ENCODE measurements at places on chromosomes 12 and 14.
A peak's percentile ranks its signal among the peaks of the same experiment; 100 is the strongest.

DNA sequence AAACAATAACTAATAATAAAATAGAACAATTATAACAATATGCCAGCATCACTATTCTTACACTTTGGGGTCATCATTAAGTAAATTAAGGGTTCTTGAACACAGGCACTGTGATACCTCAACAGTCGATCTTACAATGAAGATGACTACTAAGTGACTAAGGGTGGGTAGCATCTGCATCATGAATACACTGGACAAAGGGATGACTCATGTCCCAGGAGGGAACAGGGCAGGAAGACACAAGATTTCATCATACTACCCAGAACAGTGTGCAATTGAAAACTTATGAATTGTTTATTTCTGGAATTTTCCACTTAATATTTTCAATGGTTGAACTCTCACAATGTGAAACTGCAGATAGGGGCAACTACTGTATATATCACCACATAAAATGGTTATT lies 19.7 kb downstream of the TSPAN19 start:
- DNase-seq = no peak

- DNase-seq = no peak
Observed at GRCh38 chr14:54738009-54738408, 164.6 kb downstream of the GCH1 start.

DNA sequence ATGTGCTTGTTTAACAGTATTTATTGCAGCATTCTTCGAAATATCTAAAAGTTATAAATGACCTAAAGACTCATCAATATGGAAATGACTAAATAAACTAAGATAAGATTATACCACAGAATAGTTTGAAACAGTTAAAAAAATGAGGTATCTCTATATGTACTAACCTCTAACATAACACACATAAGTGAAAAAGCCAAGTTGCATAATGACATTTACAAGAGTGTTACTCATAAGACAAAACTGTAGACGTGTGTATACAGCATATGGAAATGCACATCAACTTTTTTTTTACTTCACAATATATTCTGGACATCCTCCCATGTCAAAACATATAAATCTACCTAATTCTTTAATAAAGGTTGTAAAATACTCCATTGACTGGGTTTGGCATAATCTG lies 22.8 kb downstream of the CPM start:
- no peak for DNase-seq

GRCh38 chr12:29710104-29710503 lies 73.6 kb downstream of the TMTC1 start:
- no peak for DNase-seq

DNA sequence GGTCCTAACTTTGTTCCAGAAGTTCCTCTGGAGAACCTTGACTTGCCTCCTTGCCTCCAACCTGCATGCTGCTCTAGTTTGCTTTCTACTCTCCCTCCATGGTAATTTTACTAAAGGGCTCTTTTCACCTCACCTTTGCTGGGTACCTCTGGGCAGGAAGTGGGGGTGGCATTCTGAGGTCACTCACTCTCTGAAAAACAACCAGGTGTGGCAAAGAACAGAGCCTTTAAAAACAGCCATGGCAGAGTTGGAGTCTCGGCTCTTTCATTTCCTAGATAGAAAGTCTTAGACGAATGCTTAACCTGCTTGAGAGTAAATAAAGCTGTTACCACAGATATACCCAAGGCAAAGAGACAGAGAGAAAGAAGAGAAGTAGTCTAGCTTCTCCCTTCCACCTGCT lies 827.9 kb downstream of the BCL11B start:
- DNase-seq = no peak

GRCh38 chr14:98999901-99000300 lies 272.1 kb downstream of the BCL11B start:
- DNase-seq = no peak

DNA sequence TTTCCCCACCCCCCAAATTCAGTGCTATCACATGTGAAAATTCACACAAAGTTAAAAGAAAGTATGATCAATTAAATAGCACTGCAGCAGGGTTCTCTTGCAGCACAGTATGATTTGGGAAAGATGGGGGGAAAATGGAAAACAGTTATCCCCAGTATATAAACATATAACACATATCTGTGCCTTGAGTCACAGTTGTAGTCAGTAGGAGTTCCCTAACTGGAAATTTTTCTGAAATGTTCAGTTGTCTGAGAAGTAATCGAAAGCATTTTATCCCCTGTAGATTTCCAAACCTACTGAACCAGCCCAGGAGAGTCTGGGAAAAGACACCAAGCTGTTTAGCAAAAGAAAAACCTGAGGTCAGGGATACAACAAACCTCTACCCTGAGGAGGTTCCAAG lies 47.0 kb downstream of the C12orf50 start:
- DNase-seq = no peak

DNA sequence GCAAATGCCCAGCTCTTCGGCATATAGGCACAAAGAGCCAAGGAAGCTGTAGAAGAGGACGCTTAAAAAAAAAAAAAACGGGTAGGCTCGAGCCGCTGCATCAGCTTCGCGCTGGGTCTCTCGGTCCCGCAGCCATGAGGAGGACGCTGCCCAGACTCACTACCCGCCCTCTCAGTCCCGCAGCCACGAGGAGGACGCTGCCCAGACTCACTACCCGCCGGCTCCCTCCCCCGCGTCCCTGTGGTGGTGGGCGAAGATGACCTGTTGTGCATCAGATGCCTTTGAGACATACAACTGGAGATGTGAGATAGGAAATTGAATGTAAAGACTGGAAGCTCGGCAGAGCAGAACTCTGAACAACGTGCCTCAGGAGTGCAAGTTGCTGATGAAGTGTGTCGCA lies 11.4 kb upstream of the SPSB2 start:
- DNase-seq = no peak

DNA sequence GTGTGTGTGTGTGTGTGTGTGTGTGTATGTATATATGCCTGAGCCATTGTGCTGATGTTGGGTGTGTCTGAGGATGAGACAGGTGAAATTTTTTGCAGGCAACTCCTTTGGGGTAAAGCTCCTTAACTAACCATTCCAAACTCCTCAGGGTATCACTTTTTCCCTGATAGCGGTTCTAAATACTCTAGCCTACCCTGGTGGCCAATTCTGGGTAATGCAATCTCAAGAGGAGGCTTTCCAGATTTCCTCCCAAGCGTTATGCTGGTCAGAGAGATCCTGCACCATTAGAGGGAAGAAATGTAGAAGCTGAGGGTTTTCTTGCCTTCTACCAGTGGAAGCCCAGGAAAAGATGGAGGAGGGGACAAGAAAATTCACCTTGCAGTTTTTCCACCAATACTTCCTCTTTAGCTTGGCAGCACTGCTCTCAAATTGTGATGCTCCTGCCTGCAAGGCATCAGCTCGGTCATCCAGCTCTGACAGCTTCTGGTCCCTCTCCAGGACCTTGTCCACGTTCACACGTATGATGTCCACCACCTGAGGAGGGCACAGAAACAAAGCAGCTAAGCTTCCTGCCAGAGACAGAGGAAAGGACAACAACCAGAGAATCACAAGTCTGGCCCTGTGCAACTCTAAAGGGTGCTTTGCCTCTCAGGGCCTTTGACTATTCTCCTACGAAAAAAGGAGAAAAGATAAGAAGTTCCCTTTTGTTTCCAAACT lies 4.9 kb downstream of the VAMP1 start:
- DNase-seq = peak; percentile 41

GRCh38 chr14:35133542-35134328 lies 11.4 kb downstream of the PRORP start:
- DNase-seq = no peak

DNA sequence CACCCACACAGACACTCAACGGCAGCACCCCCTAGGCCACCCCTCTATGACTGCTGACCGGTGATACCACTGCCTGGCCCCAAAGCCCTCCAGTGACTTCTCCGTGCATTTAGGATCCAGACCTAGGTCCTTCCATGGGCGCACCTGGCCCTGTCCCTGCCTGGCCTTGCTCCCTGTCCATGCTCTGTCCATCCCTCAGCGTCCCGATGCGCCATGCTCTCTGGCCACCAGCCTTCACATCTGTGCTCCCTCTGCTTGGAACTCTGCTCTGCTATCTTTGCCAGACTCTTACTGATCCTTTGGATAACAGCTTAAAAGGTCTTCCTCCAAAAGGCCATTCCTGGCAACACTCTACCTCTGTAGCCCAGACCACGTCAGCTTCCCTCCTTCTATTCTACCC lies 25.4 kb upstream of the HDAC7 start:
- no peak for DNase-seq

GRCh38 chr12:11765421-11765816 lies 115.9 kb downstream of the ETV6 start:
- no peak for DNase-seq

GRCh38 chr12:29533815-29534489 lies 36.5 kb upstream of the OVCH1 start:
- DNase-seq = no peak

- DNase-seq = no peak
Observed at GRCh38 chr14:34223373-34224148, 238.5 kb downstream of the SPTSSA start.

DNA sequence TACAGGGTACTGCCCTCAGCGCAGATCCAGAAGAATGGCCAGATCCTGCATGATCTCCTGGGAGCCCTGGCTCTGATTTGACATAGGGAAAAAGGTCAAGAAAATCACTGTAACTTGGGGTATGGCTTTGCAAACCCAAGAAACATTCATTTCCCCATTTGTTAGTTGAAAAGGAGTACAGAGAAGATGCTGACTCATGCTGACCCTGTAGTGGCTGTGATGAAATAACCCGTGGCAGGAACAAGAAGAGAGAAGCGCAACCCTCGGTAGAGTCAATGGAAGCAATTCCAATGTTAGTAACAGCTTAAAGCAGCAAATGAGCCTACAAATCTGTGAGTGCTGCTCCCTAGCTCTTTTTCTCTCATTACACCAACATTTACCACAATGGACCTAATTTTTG lies 281.6 kb upstream of the NPAS3 start:
- DNase-seq = no peak

- DNase-seq = no peak
Observed at GRCh38 chr12:21852251-21852650, 77.7 kb upstream of the KCNJ8 start.

- DNase-seq = no peak
Observed at GRCh38 chr12:107130830-107131611, 37.7 kb upstream of the CRY1 start.

DNA sequence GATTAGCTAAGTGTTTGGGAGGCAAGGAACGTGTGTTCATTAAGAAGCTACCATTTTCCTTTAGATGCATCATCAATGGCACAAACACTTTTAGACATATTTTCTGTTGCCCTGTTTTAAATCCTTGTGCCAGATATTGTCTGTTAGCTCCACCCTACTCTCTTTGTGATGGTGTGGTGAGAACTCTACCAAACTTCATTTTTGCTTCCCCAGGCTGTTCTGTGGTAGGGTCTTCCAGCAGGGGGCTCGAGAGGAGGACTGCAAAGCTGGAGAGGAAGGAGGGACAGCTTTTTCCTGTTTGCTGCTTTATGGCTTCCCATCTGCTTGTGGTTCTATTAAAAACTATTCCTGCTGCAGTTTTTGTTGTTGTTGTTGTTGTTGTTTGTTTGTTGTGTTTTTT lies 23.8 kb upstream of the STRAP start:
- no peak for DNase-seq

- DNase-seq = no peak
Observed at GRCh38 chr12:11623382-11623781, 26.1 kb upstream of the ETV6 start.

GRCh38 chr12:46548605-46549071 lies 176.1 kb upstream of the SLC38A2 start:
- no peak for DNase-seq

- no peak for DNase-seq
Observed at GRCh38 chr14:55780156-55780946, 200.3 kb downstream of the KTN1 start.

DNA sequence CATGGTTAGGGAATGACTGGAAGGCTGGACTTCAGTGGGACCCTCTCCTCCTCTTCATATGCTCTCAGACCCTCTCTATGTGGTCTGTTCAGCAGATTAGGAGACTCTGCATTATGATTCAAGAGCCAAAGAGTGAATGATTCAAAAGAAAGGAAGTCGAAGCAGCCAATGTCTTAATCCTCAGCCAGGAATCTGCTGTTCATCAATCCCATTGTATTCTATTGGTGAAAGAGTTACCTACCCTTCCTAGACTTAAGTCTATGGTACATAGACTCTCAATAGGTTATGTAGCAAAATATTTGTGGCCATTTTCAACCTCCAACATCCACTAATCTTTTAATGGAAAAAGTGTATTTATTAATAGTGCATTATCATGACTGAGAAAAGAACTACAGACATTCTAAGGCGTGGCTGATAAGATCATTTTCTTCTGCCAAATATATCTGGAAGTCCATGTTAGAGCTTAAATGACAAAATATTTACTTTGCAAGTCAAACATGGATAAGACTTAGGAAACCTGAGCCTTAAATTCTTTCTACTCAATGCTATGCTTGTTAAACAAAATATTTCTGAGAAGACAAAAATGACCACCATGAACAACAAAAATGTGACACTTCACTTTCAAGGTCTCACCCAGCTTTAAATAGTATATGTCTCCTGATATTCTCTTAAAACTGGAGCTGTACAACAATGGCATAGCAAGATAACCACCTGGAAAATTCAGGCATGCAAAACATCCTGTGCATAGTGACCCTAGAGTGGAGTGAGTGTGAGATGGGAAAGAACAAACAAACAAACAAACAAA lies 1100.6 kb downstream of the GALC start:
- DNase-seq = no peak

- no peak for DNase-seq
Observed at GRCh38 chr12:132021031-132021871, 71.5 kb downstream of the EP400 start.

DNA sequence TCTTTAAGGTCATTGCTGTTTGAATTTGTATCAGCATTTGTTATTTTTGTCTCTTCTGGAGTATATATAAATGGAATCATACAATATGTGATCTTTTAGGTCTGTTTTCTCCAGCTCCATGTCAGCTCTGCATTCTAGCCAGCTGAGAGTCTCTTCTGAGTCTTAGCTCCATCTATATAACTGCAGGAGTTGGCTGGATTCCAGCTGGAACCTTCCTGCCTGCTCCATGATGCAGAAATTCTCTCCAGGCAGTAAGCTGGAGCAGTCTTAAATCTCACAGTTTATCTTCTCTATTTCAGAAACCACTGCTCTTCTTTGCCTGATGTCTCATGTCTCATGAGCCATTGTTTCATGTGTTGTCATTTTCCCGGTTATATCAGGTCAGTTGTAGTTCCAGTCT lies 827.6 kb downstream of the NRXN3 start:
- DNase-seq = no peak

- DNase-seq = peak; percentile 91
Observed at GRCh38 chr14:23302290-23303225, at the start of gene PPP1R3E. PPP1R3E (minus strand) TSS chr14:23302859; CDS start chr14:23302576, 283 bp downstream.

- DNase-seq = no peak
Observed at GRCh38 chr14:90440021-90440451, 43.2 kb downstream of the CALM1 start.

DNA sequence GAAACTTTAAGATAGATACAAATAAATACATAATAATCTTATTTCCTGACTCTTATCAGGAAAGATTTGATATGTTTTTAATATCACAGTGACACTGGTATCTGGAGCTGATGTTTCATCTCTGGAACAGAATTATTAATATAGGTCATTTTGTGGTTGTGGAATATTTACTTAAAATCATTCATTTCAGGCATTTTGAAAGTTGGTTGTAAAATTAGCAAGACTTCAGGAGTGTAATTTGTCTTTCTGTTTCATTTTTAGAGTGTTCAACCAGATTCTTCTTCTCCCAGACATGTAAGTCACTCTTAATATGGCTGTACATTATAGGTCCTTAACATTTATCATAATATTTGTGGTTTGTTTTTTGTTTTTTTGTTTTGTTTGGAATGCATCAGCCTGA lies 115.7 kb downstream of the PCNX1 start:
- no peak for DNase-seq
